ENCODE measurements at places on chromosomes 16 and 17.

- H3K36me3 ChIP-seq = no peaks in the 10 kb centered on the region
- H3K27ac ChIP-seq = no peak overlapping the region
- no peak for DNase-seq
- H3K4me3 ChIP-seq = no peak overlapping the region
- no peaks in the 10 kb centered on the region for H3K27me3 ChIP-seq
- peaks cover 15% of the 10 kb centered on the region for H3K4me1 ChIP-seq
Measured at GRCh38 chr17:44776628-44777393, 18.0 kb downstream of the ADAM11 start.

DNA sequence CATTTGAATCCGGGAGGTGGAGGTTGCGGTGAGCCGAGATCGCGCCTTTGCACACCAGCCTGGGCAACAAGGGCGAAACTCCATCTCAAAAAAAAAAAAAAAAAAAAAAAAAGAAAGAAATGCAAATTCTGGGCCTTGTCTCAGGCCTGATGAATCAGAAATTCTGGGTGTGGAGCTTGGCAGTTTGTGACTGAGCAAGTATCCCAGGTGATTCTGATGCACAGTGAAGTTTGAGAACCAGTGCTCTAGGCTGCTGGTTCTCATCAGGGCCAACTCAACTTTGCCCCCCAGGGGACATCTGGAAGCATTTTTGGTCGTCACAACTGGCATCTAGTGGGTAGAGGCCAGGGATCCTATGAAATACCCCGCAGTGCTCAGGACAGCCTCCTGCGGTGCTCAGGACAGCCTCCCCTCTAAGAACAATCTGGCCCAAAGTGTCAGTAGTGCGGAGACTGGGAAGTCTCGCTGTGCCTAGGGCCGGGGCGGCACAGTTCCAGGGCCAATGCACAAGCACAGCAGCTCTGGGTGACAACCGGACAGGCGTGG lies 55.9 kb downstream of the SDK2 start:
- no peaks in the 10 kb centered on the region for H3K36me3 ChIP-seq
- H3K4me1 ChIP-seq = peaks cover 36% of the 10 kb centered on the region
- H3K4me3 ChIP-seq = no peak overlapping the region
- H3K27ac ChIP-seq = no peak overlapping the region
- H3K27me3 ChIP-seq = no peaks in the 10 kb centered on the region

GRCh38 chr16:69922200-69922599 lies 28.9 kb upstream of the CLEC18A start:
- H3K27ac ChIP-seq = no peak overlapping the region
- peaks cover 24% of the 10 kb centered on the region for H3K36me3 ChIP-seq
- H3K27me3 ChIP-seq = no peaks in the 10 kb centered on the region
- H3K4me3 ChIP-seq = no peak overlapping the region
- DNase-seq = no peak
- no peaks in the 10 kb centered on the region for H3K4me1 ChIP-seq

- no peak overlapping the region for H3K4me3 ChIP-seq
- DNase-seq = no peak
- peaks cover 12% of the 10 kb centered on the region for H3K36me3 ChIP-seq
- no peak overlapping the region for H3K27ac ChIP-seq
- no peaks in the 10 kb centered on the region for H3K27me3 ChIP-seq
Measured at GRCh38 chr16:535446-536405, 8.2 kb downstream of the CAPN15 start.

DNA sequence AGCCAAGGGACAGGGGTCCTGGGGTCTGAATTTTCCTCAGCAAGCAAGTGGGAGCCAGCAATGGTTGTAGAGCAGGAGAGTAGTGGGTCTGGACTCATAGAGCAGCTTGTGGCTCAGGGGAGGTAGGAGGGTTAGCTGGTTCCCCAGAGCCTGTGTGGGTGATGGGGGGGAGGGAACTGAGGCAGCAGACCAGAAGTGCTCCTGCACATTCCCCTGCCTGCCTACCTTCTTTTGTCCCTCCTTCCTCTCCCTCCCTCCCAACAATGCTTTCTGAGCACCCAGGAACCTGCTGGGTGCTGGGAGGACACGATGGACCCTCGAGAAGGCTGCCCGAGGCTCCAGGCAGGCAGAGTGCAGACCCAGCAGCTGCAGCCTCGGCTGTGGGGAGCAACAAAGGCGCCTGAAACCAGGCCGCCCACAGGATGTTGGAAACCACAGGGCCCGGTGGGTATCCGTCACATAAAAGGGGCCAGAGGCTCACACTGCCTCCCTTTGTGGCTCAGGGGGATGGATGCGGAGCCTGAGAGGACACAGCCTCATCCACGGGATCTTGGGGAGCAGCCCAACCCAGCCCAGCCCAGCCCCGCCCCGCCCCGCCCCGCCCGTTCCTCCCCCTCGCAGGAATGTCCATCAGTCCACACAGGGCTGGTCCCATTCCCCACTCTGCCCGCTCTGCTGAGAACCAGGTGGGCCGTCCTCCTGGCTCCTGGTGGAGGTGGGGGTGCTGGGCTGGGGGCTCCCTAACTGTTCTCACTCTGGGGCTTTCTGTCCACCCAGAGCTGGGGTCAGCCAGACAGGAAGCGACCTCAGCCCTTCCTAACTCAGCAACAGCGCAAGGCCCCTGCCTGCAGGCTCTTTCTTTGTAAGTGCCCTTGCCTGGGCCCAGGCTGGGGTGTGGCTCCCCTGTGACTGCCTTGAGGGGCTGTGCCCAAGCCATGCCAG lies 1.7 kb upstream of the NLRC3 start:
- DNase-seq = peak; percentile 39
- H3K36me3 ChIP-seq = no peaks in the 10 kb centered on the region
- H3K4me1 ChIP-seq = peaks cover 31% of the 10 kb centered on the region
- peak overlapping the region; percentile 81 for H3K4me3 ChIP-seq
- H3K27ac ChIP-seq = peak overlapping the region; percentile 77
- H3K27me3 ChIP-seq = no peaks in the 10 kb centered on the region

All from effector memory CD4-positive, alpha-beta T cell (primary cell).